ENCODE measurements at places on chromosomes 2 and 18. TPM values are rescaled to one million over a fixed set of nuclear protein-coding genes. Genes with fewer than 3 reads are reported as not detected.

DNA sequence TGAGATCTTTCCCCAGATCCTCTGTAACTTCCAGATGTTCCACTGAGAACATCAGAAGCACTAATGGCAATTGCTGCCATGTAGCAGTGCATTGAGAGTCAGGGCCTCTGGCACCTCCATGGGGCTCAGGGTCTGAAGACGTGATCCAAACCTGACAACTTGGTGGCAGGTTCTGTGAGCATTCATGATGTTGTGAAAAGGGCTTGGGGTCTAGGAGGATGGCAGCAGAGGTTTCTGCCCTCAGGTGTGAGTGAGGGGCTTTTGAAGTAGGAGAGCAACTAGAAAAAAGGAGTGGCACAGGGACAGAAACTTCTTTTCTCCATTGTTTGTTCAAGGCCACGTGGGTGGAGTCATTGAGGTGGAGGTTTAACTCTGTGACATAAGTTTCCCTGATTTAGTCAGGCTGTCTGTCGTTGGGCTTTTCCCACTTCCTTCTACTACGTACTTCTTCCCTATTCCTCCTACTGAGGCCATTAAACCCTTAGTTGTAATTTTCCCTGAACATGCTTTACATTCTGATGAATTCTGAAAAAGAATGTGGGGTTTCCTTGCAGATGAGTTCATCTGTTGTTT is 13.1 kb downstream of the CFLAR start:
- DNase-seq, result peak; percentile 86

DNA sequence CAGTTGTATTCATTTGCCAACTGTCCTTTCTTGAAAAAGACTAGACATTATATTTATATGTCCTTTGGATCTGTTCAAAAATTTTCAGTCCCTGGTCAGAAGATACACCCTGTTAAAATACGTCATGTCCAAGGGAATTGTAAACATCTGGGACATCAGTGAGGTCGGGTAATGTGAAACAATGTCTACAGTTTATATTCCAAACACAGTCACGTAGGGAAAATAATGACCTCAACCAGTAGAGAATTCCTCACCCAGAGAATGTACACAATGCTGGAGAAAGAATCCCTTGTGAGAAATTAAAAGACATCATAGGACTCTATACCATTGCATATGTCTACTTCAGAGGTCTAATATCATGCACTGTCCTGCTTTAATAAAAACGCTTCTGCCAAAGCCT is 888.0 kb upstream of the CHAC2 start:
- DNase-seq, result no peak

Gene CYS1
- total RNA-seq, result 3.5 TPM

- no peak for DNase-seq
Measured at GRCh38 chr18:26205318-26205717, 20.9 kb upstream of the TAF4B start.

DNA sequence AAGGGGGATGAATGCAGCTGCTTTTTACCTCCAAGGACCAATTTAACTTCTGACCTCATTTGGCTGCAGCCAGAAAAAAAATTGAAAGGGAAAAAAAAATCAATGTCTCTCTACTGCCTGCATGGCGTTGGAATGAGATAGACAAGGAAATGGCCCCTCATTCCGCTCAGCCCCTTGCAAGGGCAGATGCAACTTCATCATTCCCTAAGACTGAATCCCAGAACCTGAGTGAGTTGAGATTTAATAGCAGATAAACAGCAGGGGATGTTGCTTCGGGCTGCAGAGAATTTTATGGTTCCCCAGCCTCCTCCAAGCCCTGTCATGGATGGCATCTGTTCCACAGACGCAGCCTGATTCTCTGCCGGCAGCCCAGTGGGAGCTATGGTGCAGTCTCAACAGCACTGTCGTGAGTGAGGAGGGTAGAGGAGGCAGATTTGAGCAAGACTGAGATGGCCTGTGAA is 49.0 kb downstream of the CAPN13 start:
- DNase-seq, result no peak

GRCh38 chr2:142918624-142919023 is 41.2 kb downstream of the KYNU start:
- DNase-seq, result no peak

- no peak for DNase-seq
Measured at GRCh38 chr2:71832388-71832787, 315.3 kb downstream of the CYP26B1 start.

Gene SERPINB12
- not detected for total RNA-seq

- DNase-seq, result no peak
Measured at GRCh38 chr18:9832871-9833270, 52.9 kb upstream of the TXNDC2 start.

GRCh38 chr18:74597034-74597661 is 522 bp upstream of the ZNF407 start:
- peak; percentile 90 for DNase-seq

Gene TMEFF2
- total RNA-seq, result not detected

DNA sequence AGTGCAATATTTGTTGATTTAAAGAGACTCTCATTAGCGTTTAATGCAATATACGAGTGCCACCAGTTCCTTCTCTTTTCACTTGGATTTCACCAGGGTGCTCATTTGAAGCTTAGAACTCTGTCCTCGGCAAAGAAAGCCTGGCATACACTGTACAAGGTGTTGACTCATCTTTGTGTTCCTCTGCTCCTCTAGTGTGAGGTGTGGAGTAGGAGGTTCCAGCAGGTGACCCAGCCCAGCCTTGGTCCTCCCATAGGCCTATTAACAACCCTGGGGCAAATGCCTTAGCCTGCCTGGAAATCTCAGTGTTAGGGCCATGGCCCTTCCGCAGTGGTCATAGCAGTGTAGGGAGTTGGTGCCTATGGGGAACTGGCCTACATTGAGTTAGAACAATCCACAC is 20.1 kb downstream of the BCL2L11 start:
- DNase-seq, result no peak

Gene FAM124B
- not detected for total RNA-seq

All from stomach (tissue), 19 donors.